ENCODE measurements at places on chromosomes 3 and 15.

DNA sequence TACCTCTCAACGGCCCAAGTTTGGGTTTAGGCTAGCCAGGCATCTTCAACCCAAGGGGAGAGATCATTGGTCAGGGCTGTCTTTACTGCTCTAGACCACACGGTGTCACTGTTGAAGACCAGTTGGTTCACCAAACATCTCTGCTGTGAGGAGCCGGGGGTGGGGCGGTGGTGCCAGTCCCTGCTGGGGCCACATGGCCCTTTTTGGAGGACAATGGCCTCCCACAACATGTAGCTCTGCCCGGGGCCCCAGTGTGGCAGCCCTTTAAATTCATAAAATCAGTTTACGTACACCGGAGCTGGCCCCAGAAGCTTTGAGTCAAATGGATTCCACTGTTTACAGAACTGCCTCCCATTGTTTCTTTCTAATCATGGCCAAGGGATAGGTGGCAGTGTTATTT lies 19.1 kb upstream of the TM4SF18 start:
- peak; percentile 42 for DNase-seq

DNA sequence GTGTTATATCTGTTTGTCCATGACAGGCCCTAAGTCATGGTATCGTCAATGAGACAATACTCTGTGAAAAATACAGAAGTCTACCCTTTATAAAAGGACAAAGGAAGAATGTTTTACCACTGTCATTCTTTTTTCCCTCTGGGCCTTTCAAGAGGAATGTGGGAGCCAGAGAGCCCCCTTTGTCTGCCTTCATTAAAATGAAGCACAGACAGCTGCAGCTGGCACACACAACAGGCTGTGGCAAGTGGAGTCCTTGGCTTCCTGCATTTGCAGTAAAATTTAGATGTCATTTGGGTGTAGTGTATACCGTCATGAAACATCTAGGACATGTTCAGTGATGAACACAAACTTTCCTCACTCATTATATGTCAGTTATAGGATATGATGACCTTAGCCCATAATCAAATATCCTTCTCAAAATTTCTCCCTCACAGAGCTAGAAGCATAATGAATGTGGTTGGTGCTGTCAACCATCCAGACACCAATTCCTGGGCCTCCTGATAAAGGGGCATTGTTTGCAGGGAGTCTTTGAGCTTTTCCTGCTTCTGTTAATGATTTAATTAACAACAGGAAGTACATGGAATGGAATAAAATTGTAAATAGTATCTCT lies 76.4 kb downstream of the DHX36 start:
- no peak for DNase-seq

DNA sequence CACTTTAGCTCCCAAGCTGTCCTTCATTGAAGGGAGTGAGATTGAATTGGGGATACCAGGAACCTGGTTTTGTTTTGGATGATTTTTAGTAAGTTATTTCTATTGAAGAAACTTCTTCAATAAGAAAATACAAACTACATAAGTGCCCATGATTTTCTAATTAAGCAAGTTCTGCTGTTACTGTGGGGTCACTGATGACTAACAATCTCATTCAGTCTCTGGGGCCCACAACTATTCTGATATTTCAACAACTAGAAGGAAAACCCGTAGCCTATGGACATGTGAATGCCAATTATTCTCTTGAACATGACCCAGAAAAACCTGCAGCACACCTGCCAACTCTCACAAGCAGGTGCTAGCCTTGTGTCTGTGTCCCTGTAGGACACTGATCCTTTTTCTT lies 184.6 kb downstream of the DCLK3 start:
- DNase-seq = no peak

GRCh38 chr3:14194865-14195264 lies 16.2 kb downstream of the LSM3 start:
- DNase-seq = no peak

DNA sequence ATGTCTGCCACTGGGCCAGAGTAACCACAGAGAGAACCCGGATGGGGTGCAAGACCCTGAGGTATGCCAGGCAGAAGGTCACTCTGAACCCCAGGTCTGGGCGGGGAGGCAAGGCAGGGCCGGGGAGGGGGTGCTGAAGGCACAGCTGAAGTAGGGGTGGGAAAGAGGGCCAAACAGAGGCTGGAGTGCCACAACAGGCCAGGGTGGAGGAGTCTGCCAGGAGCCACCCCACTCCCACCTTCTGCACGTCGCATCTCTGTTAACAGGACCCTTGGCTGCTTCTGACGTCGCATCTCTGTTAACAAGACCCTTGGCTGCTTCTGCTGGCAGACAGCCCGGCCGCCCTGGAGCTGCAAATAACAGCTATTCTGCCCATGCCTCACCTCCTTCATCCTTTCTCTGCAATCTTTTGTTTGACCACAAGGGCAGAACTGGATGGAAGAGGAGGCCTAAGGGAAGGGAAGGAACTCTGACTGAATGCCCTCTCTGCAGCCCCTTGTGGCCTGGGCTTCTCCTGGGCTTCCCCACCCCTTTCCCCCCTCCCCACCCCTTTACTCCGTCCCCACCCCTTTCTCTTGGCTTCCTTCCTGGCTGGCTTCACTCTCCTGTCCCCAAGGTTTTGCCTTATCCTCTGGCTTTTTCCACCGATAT lies 20.6 kb upstream of the FBLN2 start:
- DNase-seq = no peak

GRCh38 chr3:55294557-55294956 lies 192.5 kb downstream of the WNT5A start:
- no peak for DNase-seq

GRCh38 chr3:123909785-123910184 lies 25.7 kb upstream of the MYLK start:
- no peak for DNase-seq

DNA sequence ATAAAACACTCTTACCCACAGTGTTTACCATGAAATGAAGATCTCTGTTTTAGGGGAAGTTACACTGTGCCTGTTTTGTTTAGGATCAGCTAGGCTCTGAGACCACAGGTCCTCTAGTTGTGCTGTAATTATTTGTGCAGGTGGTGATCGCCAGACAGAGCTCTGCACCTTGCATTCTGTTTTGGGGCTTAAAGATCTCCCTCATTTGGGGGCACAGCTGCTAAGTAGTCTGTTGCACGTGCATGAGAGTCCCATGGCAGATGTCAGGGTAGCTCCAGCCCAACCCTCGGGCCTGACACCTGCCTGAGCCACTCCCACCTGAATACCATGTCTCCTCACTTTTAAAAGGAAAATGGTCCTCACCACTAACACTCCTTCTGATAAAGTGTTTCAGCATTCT lies 12.4 kb downstream of the C3orf20 start:
- DNase-seq = peak; percentile 31

DNA sequence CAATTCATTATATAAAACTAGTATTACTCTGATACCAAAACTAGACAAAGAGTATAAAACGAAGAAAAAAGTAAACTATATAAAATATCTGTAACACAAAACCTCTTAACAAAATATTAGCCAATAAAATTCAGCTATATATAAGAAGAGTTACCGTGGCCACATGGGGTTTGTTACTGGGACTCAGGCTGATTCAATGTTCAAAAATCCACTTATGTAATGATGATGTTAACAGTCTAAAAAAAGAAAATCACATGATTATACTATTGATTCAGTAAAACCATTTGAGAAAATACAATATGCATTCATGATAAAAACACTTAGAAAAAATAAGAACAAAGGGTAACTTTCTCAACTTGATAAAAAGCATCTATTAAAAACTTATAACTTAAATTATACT lies 18.3 kb downstream of the P2RY1 start:
- no peak for DNase-seq

DNA sequence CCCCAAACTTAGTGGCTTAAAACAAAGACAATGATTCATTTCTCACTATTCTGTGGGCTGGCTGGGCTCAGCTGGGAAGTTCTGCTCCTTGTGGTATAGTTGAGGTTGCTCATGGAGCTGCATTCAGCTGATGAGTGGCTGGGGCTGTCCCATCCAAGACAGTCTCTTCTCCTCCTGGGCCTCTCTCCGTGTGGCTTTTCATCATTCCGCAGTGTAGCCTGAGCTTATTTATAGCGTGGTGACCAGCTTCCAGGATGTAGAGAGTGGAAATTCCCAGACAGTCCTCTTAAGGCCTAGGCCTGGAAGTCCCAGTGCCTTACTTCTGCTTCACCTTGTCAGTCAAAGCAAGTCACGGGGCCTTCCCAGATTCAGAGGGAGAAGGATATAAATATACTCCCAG lies 136.7 kb upstream of the DAZL start:
- DNase-seq = no peak

DNA sequence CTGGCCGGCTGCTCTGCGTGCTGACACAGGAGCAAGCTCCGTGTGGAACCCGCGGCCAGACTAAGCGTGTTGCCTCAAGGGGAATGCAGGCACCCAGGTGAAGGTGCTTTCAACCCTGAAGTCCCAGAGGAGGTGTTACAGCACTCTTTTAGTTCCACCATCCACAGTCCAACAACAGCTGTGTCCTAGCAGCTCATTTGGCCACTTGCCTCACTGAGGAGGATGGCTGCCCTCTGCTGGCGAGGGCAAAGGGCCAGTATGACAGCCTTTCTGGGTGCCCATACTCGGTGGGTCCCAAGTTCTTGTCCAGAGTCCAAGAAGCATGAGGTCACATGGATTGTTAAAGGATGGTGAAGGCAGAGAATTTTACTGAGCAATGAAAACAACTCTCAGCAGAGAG lies 87.8 kb downstream of the C3orf85 start:
- no peak for DNase-seq

DNA sequence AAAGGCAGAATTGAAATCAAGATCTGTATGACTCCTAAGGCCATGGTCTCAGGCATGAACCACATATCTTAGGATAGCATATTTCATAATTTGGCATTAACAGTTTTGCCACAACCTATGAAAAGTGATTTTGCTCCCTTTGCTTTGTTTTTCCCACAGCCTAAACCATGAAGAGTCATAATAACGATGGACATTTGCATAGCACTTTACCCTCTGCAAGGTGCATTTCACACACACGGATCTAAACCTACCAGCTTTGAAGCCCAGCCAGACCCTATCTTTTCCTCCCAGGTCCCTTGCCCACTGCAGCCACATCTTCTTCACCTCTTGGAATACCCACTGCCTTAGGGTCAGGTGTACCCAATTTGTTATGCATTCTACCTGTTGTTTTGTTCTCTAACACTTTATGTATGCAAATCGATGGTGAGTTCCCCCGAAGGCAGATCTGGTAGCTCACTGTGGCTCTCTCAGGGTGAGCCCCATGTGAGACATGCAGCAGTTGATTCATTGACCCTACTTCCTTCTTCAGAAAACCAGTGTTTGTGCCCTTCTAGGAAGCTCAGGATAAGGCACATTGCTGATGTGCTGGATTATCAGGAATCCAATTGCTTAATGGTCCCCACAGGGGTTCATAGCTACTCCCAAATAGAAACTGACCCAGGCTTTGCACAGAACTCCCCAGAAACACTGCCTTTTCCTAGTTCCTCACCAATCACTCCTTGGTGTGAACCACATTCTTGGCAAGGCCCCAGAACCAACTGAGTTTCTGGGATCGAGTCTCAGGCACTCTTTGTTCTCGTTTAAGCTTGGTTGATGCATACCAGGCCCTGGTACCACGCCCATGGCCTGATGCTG lies 8.7 kb downstream of the ARHGAP31 start:
- DNase-seq = peak; percentile 75

GRCh38 chr15:39852250-39852649 lies 67.8 kb downstream of the GPR176 start:
- DNase-seq = no peak

GRCh38 chr3:142240708-142241107 lies 15.3 kb upstream of the GK5 start:
- DNase-seq = no peak

GRCh38 chr3:54232618-54233017 lies 110.3 kb downstream of the CACNA2D3 start:
- no peak for DNase-seq

DNA sequence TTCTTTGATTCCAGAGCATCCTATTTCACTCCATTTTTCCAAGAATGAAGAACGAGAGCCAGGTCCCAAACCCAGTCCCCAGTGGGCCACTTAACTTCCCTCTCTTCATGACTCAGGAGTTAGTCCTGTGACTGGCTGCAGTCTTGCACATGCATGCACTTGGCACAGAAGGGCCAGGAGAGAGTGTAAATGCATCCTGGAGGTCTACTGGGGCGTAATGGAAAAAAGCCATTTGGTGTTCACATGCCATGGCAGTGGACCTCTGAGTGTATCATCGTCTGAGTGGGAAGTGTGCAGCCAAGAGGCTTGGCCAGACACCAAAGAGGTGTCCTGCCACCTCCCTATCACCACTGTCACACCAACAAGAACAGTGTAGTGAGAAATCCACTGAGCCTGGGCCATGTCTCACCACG lies 15.1 kb upstream of the RFTN1 start:
- no peak for DNase-seq

GRCh38 chr15:26032162-26032846 lies 169.2 kb upstream of the ATP10A start:
- no peak for DNase-seq

DNA sequence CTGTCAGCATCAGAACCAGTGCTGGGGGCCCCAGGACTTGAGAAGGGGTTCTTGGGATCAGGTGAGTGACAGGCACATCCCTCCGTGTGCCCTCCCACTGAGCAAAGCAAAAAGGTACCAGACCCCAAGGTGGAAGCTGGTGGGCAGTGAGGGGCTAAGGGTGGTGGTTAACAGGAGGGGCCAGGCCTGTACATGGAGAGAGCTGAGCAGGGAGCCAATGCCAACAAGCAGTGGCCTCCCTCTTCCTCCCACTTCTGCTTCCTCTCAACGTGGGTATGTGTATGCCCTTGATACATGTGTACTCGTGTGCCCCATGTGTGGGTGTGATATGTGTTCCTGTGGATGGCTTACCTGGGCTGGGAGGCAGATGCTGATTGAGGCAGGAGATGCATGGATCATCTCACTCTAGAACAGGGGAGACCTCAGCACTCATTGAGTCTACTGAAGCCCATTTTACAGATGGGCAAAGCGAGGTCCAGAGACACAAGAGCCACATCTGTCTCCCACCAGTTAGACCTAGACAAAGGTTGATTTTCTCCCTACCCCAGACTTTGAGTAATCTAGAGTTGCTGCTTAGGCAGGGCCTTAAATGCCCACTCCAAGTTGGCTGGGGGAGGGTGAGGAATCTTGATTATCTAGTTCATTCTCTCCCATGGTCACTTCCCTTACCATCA lies 945 bp downstream of the VIPR1 start:
- DNase-seq = no peak

GRCh38 chr3:77967621-77968020 lies 927.7 kb downstream of the ROBO2 start:
- DNase-seq = no peak

GRCh38 chr3:50090984-50091383 lies 2.3 kb downstream of the RBM5 start:
- DNase-seq = no peak

DNA sequence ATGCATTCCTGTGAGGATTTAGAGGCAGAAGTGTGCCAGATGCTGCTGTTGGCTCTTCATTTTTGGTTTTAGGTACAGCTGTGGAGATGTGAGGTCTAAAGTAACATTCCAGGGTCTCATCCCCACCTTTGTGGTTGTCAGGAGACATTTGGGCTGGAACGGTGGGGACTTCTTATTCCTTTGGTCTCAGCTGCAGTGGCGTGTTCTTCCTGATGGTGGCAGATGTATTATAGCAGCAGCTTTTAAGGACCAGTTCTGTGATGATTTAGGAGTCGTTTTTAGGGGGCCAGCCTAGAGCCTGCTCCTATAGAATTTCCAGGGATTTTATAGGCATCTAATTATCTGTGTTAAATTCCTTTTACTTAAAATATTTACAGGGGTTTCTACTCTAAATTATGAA lies 221.0 kb upstream of the EOMES start:
- DNase-seq = peak; percentile 8

GRCh38 chr3:172359231-172359630 lies 89.0 kb downstream of the GHSR start:
- no peak for DNase-seq

GRCh38 chr15:71355268-71355667 lies 240.0 kb downstream of the THSD4 start:
- DNase-seq = no peak

GRCh38 chr15:43463507-43463906 lies 29.4 kb downstream of the TP53BP1 start:
- peak; percentile 78 for DNase-seq
